ENCODE measurements at places on chromosomes 3 and 15. TPM values are rescaled to one million over a fixed set of nuclear protein-coding genes. Genes with fewer than 3 reads are reported as not detected.

RAD51 gene
- total RNA-seq = not detected

ALDH1L1 gene
- 2.6 TPM for total RNA-seq

MYO1E gene
- 70.6 TPM for total RNA-seq

CCNB2 gene
- total RNA-seq = 5.5 TPM

CDC25A gene
- 1.3 TPM for total RNA-seq

GPR156 gene
- not detected for total RNA-seq

GRCh38 chr3:171181907-171182690 lies 155.6 kb upstream of the SLC2A2 start:
- DNase-seq = no peak

DNA sequence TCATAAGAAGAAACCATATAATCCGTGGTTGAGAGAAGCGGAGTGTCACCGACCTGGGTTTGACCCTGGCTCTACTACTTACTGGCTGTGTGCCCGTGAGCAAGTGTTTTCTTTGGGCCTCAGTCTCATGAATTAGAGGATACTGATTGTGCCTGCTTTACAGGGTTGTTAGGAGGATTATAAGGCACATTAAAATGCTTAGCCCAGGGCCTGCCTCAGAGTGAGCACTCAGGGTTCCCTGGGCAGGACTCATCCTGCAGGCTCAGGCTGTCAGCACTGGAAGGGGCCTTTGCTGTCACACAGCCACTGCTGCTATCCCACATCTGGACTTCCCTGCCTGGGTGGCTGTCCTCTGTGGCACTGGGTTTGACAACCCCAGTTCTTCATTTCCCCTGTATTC lies 4.7 kb downstream of the PLA2G4F start:
- no peak for DNase-seq

DNA sequence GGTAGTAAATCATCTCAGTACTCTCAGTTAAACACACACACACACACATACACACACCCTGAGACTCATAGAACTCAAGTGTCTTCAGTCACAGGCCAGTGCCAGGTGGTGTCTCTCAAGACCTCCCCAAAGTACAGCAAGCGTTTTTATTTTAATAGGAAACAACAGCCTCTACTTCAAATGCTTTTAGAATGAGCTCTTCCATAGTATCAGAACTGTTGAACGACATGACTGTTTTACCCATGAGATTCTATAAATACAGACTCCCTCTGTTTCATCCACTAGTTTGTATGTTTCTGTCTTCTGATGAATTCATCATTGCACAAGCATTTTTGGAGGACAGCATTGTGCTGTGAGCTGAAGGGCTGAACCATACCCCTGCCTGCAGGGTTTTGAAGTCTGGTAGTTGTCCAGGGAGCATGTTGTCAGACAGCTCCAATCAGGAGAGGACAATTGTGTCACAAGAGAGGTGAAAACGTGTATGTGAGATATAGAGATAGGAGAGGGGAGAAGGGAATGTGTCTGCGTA lies 201.0 kb upstream of the BCL6 start:
- no peak for DNase-seq

GRCh38 chr3:149333176-149333859 lies at the start of gene TM4SF18:
TM4SF18 (minus strand) TSS chr3:149333636; CDS start chr3:149333382, 254 bp downstream.
- no peak for DNase-seq

DNA sequence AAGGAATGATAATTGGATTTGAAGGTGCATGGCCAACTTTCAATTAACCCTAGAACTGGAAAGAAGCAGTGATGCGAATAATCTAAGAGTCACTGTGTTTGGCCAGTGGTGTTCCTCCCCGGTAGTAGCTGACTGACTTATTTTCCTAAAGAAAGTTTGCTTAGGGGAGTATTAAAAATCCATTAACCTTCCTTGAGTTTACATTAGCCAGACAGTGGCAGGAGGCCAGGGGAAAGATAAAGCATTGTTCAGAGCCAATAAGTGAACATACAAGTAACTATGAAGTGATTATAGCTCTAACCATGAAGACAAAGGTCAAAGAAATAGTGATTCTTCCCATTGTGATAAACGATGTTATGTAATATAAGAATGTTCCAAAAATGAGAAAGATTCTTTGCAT lies 8.9 kb upstream of the TMEM202 start:
- peak; percentile 78 for DNase-seq

DNA sequence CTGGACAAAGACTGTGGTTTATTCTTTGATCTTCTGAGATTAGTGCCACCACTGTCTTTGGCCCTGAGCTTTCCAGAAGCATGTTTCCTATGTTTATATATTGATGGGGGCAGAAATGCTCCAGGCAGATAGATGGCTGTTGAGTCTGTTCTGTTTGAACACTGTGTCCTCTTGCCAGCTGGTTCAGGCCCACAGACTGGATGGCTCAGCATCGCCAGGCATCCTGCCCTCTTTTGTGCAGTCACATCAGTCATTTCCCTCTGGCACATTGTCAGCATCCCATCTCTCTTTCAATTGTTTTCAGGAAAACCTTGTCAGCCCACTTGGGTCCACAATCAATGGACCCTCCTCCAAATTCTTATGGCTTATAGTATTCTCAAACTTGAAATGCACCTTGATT lies 141.2 kb downstream of the NEK11 start:
- DNase-seq = no peak
